ENCODE measurements at places on chromosomes 4 and X.

- H3K36me3 ChIP-seq: no peaks in the 10 kb centered on the region
- no peaks in the 10 kb centered on the region for H3K27me3 ChIP-seq
- DNase-seq: no peak
- H3K4me1 ChIP-seq: peaks cover 9% of the 10 kb centered on the region
- peak overlapping the region; percentile 55 for H3K27ac ChIP-seq
Measured at GRCh38 chr4:42416017-42416416, 18.7 kb downstream of the SHISA3 start.

GRCh38 chr4:168743131-168743530 lies 246.3 kb downstream of the PALLD start:
- no peaks in the 10 kb centered on the region for H3K27me3 ChIP-seq
- no peak overlapping the region for H3K27ac ChIP-seq
- H3K36me3 ChIP-seq: no peaks in the 10 kb centered on the region

DNA sequence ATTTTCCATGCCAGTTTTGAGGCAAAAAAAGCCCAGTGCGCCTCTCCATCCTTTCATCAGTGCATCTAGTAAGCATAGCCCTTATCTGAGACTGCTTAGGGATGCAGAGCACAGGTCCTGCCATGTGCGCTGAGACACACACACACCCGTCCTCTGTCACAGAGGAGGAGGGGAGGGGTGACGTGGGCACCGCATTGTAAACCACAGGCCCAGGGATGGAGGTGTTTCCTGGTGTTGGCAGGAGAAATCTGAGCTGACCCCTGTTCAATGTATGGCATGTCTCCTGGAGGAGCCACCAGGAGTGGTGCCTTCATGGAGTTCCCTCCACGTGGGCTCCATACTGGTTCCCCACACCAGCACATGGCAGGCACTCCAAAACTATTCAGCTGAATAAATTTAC lies 65.8 kb upstream of the HELT start:
- no peaks in the 10 kb centered on the region for H3K27me3 ChIP-seq
- no peak overlapping the region for H3K27ac ChIP-seq
- H3K4me1 ChIP-seq: no peaks in the 10 kb centered on the region
- H3K36me3 ChIP-seq: no peaks in the 10 kb centered on the region

DNA sequence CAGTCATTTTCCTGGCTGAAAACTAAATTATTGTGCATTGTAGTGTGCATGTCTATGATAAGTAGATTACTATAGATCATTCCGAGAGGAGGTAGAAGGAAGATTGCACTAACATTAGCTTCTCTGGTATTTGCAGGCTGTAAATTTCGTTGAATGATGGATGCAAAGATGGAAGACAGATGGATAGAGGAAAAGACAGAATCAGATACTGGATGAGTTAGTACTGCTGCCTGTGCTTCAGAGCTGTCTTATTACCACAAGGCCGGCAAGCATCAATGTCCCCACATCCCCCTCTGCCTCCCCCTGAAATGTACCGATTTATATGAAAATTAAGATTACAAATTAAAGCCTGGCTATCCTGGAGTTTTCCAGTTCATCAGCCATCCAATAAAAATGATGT lies 17.7 kb downstream of the NAA11 start:
- no peaks in the 10 kb centered on the region for H3K36me3 ChIP-seq
- no peaks in the 10 kb centered on the region for H3K27me3 ChIP-seq
- H3K4me3 ChIP-seq: no peak overlapping the region
- DNase-seq: no peak
- no peaks in the 10 kb centered on the region for H3K4me1 ChIP-seq

DNA sequence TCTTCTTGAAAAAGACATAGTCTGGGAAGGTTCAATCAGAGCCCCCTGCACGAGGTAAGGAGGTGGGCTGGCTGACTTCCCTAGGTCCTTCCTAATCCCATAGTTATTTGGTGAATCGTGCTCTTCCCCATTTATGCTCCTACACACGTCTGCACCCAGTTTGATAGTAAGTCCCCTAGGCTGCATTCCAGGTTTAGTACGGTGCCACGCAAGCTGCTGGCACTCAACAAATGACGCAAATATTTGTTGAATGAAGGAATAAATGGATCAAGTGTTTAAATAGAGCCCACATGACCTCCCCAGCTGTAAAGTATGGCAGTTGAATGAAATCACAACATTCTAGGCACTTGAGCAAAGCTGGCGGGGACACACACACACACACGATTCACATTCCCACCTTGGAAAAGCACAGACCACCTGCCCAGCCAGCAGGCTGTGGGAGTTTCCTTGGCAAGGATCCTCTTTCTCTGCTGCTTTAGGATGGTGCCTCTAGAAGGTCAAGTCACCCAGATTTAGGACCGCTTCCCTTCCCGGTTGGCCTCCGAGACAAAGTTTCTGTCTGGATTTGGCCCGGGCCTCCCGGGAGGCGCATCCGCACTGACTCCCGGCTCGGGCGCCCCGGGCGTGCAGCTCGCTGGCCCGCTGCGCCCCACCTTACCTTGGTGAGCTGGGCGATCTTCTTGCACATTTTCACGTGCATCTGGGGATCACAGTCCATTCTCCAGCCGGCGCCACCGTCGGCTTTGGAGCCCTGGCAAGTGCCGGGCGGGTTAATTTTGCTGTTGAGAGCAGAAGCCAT lies 721 bp downstream of the FAM184B start:
- peaks cover 24% of the 10 kb centered on the region for H3K27me3 ChIP-seq
- peak; percentile 47 for DNase-seq
- peak overlapping the region; percentile 18 for H3K4me3 ChIP-seq
- no peak overlapping the region for H3K27ac ChIP-seq
- peaks cover 5% of the 10 kb centered on the region for H3K4me1 ChIP-seq

DNA sequence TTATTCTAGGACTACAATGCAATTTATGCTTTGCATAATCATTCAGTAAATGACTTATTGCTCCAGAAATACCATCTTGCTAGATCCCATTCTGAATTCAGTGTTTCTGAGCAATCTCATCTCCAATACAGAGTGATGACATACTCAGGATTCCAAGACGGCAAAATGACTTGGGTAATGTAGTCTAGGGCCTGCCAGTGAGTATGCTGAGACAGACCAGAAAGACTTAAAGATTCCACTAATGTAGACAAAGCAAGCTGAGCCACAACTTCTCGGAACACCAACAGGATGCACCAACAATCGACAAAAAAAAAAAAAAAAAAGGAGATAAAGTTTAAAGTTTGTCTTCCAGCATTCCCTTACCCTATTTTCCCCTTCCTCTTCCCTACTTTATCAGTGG lies 919 bp upstream of the SEC24B start:
- H3K4me1 ChIP-seq: peaks cover 3% of the 10 kb centered on the region
- H3K36me3 ChIP-seq: no peaks in the 10 kb centered on the region
- DNase-seq: peak; percentile 77
- H3K27ac ChIP-seq: peak overlapping the region; percentile 97

DNA sequence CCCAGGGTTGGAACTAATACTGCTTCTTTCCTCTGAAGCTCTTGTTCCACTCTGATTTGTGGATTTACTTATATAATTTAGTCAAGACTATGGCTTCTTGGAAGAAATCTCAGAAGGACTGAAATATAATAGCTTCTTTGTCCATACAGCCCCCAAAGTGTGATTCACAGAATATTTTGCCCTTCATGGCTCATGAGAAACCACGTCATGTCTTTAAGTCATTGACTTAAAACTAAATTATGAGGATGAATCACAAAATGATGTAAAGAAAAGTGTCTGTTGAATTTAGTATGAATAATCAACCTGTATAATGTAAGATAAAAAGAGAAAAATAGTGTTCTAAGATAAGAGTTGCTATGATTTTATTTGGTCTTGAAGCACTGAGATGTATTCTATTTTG lies 43.3 kb upstream of the AGA start:
- no peak overlapping the region for H3K4me3 ChIP-seq
- H3K27ac ChIP-seq: peak overlapping the region; percentile 96
- H3K36me3 ChIP-seq: no peaks in the 10 kb centered on the region
- peaks cover 14% of the 10 kb centered on the region for H3K4me1 ChIP-seq

GRCh38 chr4:107391630-107392028 lies 328.4 kb downstream of the PAPSS1 start:
- no peaks in the 10 kb centered on the region for H3K27me3 ChIP-seq
- no peak overlapping the region for H3K4me3 ChIP-seq
- no peak for DNase-seq
- H3K4me1 ChIP-seq: no peaks in the 10 kb centered on the region
- no peak overlapping the region for H3K27ac ChIP-seq

DNA sequence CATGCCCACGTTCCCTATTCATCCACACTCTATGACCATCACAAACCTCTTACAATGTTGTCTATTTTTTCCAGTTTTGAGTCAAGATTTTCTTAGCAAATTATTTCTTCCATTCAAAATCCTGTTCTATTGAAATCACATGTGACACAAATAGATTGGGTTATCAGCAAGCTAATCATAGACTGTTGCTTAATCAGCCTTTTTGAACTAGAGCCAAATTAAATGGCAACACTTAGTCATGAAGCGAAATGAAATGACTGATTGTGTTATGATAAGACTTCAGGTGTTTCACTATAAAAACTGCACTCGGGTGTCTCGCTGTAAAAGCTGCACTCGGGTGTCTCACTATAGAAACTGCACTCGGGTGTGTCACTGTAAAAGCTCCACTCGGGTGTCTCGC lies 890.0 kb upstream of the FRG1 start:
- H3K27ac ChIP-seq: no peak overlapping the region
- no peak overlapping the region for H3K4me3 ChIP-seq
- no peak for DNase-seq
- no peaks in the 10 kb centered on the region for H3K4me1 ChIP-seq
- H3K36me3 ChIP-seq: no peaks in the 10 kb centered on the region

DNA sequence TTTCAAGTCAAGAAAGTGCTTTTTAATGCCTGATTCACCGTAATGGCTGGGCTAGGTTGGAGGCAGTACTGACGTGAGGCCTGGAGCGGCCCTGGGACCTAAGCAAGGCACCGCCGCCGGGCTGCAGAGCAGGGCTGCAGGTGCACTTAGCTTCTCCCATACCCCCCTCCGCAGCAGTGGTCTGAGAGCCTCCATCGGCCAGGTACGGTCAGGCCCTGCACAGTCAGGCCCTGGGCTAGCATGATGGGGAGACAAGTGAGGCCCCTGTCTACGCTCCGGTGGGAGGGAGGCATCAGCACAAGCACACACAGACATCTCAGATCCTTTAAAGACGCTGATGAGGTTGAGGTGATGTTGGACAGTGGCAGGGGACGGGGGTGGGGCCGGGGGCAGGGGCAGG lies 4.7 kb downstream of the MAEA start:
- H3K36me3 ChIP-seq: peaks cover 20% of the 10 kb centered on the region
- peaks cover 4% of the 10 kb centered on the region for H3K4me1 ChIP-seq
- H3K27ac ChIP-seq: no peak overlapping the region
- no peak for DNase-seq
- H3K4me3 ChIP-seq: no peak overlapping the region

DNA sequence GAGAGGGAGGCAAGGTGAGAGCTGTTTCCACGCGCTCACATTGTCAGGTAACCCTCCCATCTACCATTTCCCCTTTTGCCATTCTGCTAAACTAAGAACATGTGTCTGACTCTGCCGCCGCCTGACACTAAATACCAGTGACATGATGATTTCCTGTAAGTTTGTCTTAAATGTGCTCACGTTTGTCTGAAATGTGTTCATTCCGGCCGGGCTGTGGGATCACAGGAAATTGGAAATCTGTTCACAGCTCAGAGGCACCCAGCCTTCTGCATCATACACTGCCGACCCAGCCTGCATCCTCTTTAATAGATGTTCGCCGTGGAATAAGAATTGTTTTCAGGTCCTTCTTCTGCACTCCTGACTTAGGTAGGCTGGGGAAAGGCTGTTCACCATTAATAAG lies 336.2 kb upstream of the PPARGC1A start:
- no peaks in the 10 kb centered on the region for H3K36me3 ChIP-seq
- H3K27ac ChIP-seq: no peak overlapping the region
- no peaks in the 10 kb centered on the region for H3K27me3 ChIP-seq
- H3K4me1 ChIP-seq: peaks cover 9% of the 10 kb centered on the region
- DNase-seq: peak; percentile 66

- H3K4me3 ChIP-seq: no peak overlapping the region
- H3K4me1 ChIP-seq: peaks cover 6% of the 10 kb centered on the region
- no peaks in the 10 kb centered on the region for H3K36me3 ChIP-seq
- no peak overlapping the region for H3K27ac ChIP-seq
- DNase-seq: no peak
Measured at GRCh38 chr4:152359208-152360044, 176.5 kb downstream of the FBXW7 start.

DNA sequence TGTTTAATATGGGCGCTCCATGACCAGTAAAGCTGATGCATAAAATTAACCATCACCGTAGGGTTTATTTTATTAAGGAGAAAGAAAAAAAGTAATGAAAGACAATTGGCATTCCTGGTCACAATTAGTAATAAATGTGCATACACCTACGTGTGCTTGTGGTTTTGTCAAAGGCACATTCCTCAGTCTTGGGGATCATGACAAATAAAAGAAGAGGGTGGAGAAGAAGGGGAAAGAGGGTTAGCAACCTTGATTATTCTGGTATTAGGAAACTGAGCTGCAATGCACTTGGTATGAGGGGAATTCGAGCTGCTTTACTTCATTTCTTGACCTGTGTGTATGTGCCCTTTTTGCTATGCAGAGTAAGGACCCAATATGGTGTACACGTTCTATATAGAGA lies 1798.3 kb upstream of the PCDH7 start:
- H3K4me3 ChIP-seq: no peak overlapping the region
- no peaks in the 10 kb centered on the region for H3K27me3 ChIP-seq
- H3K36me3 ChIP-seq: no peaks in the 10 kb centered on the region
- no peak for DNase-seq
- no peaks in the 10 kb centered on the region for H3K4me1 ChIP-seq

DNA sequence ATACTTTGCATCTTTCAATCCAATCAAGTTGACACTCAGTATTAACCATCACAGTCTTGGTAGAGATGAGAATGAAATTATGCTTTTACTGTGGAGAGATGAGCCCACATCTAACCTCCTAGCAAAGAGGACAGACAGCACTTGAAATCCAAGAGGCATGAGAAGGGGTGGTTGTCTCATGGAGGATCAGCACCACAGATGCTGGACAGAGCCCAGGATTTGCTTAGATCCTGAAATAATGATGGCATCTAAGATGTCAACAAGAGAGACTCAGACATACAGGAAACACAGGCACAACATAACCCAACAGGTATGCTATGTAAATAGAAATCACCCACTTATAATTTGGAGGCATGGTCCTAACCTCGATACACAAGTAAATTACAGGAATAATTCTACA lies 74.3 kb upstream of the VCX2 start:
- H3K27me3 ChIP-seq: no peaks in the 10 kb centered on the region
- H3K36me3 ChIP-seq: no peaks in the 10 kb centered on the region
- no peak overlapping the region for H3K4me3 ChIP-seq

DNA sequence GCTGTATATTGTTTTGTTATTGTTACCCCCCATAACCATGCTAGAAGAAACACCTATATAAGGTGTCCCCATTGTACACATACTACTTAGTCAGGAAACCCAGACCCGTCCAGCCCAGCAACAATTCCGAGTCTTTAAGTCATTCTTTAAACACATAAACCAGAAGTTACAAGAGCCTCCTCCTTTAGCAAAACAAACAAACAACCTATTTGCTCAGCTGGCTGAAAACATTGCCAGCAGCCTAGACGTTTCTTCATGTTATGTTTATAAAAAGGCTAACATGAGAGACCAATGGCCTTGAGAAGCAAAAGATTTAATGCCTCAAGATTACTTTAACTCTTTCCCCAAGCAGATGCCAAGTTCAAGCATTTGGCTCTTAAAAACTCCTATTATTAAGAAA lies 1.4 kb downstream of the ACOX3 start:
- H3K27ac ChIP-seq: no peak overlapping the region
- DNase-seq: peak; percentile 61
- no peaks in the 10 kb centered on the region for H3K27me3 ChIP-seq
- H3K4me1 ChIP-seq: peaks cover 12% of the 10 kb centered on the region

- H3K4me3 ChIP-seq: no peak overlapping the region
- no peak overlapping the region for H3K27ac ChIP-seq
- H3K36me3 ChIP-seq: no peaks in the 10 kb centered on the region
- DNase-seq: no peak
- H3K4me1 ChIP-seq: no peaks in the 10 kb centered on the region
- no peaks in the 10 kb centered on the region for H3K27me3 ChIP-seq
Measured at GRCh38 chrX:68180579-68180978, 252.7 kb downstream of the OPHN1 start.

Measured in IMR-90 (cell line).